ENCODE measurements at places on chromosomes 4 and X.
A peak's percentile ranks its signal among the peaks of the same experiment; 100 is the strongest.

DNA sequence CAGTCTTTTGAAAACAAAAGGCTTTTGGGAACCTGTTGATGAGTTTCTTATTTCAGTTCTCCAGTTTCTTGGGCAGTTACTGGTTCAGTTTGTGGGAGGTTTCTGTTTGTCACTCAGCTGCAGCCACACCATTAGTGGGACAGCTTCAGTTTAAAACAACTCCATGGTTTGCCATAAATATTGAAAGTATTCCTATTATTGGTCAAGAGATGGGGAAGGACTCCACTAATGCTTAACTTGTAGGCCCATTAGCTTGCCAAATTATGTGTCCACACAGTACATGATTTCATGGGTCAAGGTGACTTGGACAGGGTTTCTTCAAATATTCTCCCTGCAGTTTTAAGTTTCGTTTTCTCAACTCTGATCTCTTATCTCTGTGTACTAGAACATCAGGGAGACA, 15.5 kb upstream of the ASIC5 start:
- no peak for DNase-seq

DNA sequence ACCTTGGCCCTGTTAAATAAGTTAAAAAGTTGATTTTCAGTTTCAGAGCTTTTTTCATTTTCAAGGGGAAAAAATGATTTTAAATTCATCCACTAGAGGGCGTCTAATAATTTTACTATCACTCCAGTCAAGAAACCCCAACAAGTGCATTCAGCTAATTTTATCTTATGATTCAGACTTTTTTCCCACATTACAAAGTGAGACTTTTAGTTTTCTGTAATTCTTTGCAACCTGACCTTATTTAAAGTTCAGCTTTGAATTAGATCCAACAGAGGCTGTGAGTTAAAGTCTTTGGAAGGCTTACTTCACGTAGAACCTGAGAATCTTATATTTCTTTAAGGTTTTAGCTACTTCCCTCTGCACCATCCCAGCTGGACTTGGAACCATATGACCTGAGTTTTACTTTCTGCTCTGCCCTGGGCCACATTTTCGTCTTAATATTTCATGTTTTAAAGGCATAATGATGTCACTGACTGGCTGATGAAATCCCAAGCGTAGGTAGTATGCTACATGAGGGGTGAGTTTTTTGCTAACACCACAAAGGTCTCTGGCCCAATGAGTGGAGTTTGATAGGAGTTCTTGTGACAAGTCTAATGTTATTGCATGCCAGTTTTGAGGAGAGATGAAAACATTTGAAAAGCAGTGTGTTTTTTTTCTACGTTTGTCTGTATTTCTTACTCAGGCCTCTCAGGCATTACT, 7.2 kb downstream of the GNRHR start:
- peak; percentile 68 for DNase-seq

DNA sequence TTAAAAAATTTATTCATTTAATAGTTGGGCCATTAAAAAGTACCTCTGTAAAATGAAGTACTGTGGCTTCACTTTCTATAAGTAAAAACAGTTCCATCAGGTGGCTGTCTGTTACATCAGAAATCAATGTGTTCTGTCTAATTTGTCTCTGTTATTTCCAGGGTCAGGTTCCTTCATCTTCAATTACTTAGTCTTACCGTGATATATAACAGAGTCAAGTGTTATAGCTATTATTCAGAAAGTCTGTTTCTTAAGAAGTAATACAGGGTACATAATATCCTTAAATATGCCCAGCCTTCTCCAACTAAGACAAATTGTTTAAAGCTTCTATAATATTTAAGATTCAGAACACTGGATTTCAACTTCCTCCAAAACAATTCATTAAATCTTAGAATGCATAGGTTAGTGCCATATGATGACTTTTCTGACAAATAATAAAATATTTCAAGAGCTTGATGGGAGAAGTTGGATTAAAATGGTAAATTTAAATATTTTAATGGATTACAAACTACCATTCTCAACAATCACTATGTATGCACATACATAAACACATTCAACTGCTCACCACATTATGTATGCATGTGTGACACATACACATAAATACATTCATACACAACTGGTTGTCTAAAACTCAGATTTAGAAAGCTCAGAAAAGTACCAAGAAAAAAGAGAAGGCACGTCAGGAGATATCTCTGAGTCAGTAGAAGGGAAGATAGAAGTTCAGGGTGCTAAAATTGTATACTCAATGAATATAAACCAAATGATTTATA, 268.5 kb downstream of the PRDM5 start:
- no peak for DNase-seq

- DNase-seq: no peak
Observed at GRCh38 chr4:15691346-15692135, 9.9 kb downstream of the FAM200B start.

- no peak for DNase-seq
Observed at GRCh38 chr4:76589402-76589801, 154.4 kb downstream of the SHROOM3 start.

DNA sequence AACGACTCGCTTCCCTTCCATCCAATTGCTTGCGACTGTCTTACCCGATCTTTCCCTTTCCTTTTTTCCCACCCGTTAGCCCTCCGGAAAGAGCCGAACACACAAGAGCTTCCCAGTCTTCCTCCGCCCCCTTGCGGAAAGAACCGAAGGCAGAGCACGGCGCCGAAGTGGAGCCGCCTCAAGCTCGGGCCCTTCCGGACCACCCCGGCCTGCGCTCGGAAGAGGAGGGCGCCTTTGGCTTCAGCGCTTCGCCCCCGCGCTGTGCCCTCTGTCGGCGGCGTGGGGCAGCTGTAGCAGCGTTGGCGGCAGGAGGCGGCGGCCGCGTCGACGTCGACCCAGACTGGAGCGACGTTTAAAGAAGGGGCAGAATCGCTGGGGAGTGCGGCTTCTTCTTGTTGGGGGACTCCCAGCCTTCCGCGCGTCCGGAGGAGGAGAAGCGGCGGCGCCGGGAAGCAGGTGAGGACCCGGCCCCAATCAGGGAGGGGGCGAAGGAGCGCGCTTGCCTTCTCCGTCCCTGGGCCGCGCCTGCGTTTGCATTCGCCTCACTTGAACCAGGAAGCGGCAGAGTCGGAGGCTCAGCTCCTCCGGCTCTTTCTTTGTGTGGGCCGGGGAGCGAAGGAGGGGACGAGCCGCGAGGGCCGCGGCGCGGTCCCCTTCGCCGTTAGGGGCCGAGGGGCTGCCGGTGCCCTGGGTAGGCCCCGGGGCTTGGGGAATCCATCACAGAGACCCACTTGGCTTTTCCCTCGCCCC, at the start of gene ZBTB33:
Gene ZBTB33, plus strand, starts transcription at position 291 of the 750 bp plus-strand sequence. CDS start 2,604 bp downstream, outside the sequence.
- DNase-seq: peak; percentile 97

DNA sequence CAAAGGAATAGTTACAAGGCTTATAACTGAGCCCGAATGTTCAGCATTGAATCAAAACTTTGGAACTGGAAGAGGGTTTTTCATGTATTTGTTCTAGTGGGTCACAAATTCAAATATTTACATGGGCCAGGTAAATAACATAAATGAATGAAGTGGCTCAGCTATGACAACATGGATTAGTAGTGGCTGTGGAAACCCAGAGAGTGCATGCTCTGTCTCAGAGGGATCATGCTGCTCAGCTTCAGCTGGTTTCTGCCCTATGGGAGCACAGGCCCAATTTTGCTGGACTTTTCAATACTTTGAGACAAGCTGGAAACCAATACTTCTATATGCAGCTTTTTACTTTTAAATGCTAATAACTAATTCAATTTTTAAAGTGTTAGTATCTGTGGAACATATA, 394.0 kb upstream of the TEX13C start:
- DNase-seq: no peak

DNA sequence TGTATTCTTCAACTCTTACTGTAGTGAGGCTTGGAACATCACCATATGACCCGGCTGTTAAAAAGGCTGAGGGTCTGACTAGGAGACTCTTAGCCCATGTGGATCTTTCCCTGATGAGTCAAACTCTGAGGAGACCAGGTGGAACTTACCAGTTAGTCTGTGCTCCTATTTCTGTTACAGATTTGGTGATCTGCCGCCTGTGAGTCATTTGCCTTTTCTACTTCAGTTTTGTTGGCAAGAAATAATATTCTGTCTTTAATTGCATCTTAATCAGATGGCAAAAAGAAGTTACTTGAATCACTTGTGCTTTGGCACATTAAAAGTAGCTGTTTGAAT, 48.4 kb downstream of the MTM1 start:
- DNase-seq: no peak

DNA sequence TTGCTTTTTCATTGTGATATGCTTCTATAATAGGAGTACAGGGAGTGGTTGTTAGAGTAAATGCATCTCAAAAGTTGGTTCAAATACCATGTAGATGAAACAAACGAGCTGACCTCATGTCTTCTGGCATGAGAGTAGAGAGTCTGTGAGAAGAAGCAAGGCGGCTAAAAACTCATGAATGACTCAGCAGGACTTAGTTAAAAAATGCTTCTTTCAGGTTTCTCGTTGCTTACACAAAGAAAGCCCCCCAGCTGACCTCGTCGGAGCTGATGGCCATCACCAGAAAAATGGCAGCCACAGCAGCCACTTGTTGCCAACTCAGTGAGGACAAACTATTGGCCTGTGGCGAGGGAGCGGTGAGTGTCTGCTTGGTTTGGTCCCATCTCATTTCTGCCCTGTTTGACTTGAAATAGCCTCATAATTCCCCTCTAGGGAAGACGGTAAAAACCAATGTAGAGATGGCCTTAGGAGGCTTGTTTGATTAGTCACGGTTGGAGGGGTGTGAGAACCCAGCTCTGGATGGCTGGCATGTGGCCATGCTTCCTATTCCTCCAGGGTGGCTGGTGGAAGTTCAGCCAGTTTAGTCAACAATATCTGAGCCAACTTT, 14.5 kb downstream of the AFP start:
- DNase-seq: peak; percentile 83

DNA sequence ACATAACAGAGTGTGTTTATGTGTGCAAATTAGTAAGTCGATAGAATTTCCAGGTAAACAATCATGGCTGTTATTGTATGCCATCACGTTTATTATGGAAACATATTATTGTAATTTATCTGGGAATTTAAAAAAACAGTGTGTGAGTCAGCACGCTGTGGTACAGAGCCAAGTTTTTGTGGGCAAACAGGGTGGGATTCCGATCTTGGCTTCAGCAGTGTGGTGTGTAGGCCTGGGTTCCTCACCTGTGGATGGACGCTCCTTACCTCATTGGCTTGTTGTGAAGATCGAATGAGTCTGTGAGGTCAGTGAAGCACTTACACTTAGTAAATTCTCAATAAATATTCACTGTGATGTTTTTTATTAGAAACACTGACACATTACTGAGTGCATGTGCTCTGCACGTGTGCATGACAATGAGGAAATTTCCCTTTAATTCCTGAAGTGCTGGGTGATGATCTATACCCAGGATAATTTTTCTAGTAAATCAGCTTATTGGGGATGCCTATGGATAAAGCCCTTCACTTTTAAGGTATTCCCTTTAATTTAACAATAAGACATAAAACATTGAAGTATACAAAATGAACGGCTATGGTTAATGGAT, 36.4 kb downstream of the SLIT2 start:
- no peak for DNase-seq

GRCh38 chrX:80513625-80514024, 93.4 kb downstream of the TENT5D start:
- DNase-seq: no peak

GRCh38 chr4:18463987-18464559, 442.5 kb upstream of the LCORL start:
- no peak for DNase-seq

Measured in NCI-H1417 (cell line).